Melanocyte of skin (primary cell): ENCODE measurements at places on chromosomes 4 and X. TPM values are rescaled to one million over a fixed set of nuclear protein-coding genes. Genes with fewer than 3 reads are reported as not detected.

Gene ARHGEF38
- total RNA-seq, result under 0.01 TPM in 2 replicates

Gene DCAF4L1
- under 0.01 and 0.34 TPM in 2 replicates for total RNA-seq

Gene CDKL2
- total RNA-seq, result 4.3 TPM in 2 replicates

Gene ZFYVE28
- 13.1 and 13.8 TPM in 2 replicates for total RNA-seq

Gene USP17L11
- not detected in 2 replicates for total RNA-seq

Gene RGN
- under 0.01 TPM in 1 of 2 replicates, not detected in the other for total RNA-seq

Gene PRRG3
- total RNA-seq, result not detected in 2 replicates

Gene TCEAL6
- not detected in 2 replicates for total RNA-seq

Gene PHEX
- total RNA-seq, result 0.46 and 0.67 TPM in 2 replicates

Gene PRR27
- not detected in 2 replicates for total RNA-seq

Gene EVC2
- total RNA-seq, result 7.9 and 12.0 TPM in 2 replicates

Gene PLS3
- total RNA-seq, result 149 and 205 TPM in 2 replicates

Gene GNRHR
- not detected in 2 replicates for total RNA-seq

Gene CCNI
- 95.3 and 140 TPM in 2 replicates for total RNA-seq

Gene SNCA
- 231 and 351 TPM in 2 replicates for total RNA-seq

Gene ARAP2
- total RNA-seq, result 20.6 and 27.6 TPM in 2 replicates

Gene RTL3
- not detected in 2 replicates for total RNA-seq

Gene SLC25A53
- 6.0 and 6.7 TPM in 2 replicates for total RNA-seq

Gene OTUD6A
- total RNA-seq, result not detected in 2 replicates

Gene HMGB2
- 25.4 and 30.3 TPM in 2 replicates for total RNA-seq

Gene ZFP42
- 0.67 and 1.2 TPM in 2 replicates for total RNA-seq

Gene RHOXF2B
- not detected in 2 replicates for total RNA-seq

Gene RAP2C
- total RNA-seq, result 9.6 and 18.9 TPM in 2 replicates

Gene MOB1B
- 13.4 and 24.7 TPM in 2 replicates for total RNA-seq

Gene TLR3
- total RNA-seq, result 25.3 and 32.6 TPM in 2 replicates

Gene SCD5
- 6.3 TPM in 2 replicates for total RNA-seq

Gene GC
- not detected in 2 replicates for total RNA-seq

Gene SH2D1A
- not detected in 2 replicates for total RNA-seq

Gene JCHAIN
- not detected in 2 replicates for total RNA-seq

Gene LEF1
- total RNA-seq, result 99.6 and 151 TPM in 2 replicates

Gene FAAH2
- total RNA-seq, result not detected in 2 replicates

Gene RTL9
- under 0.01 and 0.15 TPM in 2 replicates for total RNA-seq

Gene H2BW2
- not detected in 2 replicates for total RNA-seq

Gene BMP3
- not detected in 2 replicates for total RNA-seq

Gene CLIC2
- 0.15 TPM in 1 of 2 replicates, not detected in the other for total RNA-seq

Gene SSX3
- not detected in 2 replicates for total RNA-seq

Gene GPM6B
- total RNA-seq, result 58.8 and 180 TPM in 2 replicates

Gene MAP9
- 8.3 and 12.0 TPM in 2 replicates for total RNA-seq

Gene HSPA4L
- 6.2 and 8.3 TPM in 2 replicates for total RNA-seq

Gene DCAF8L2
- not detected in 2 replicates for total RNA-seq

Gene MAGEB17
- not detected in 2 replicates for total RNA-seq

Gene NIPAL1
- total RNA-seq, result 0.31 and 1.7 TPM in 2 replicates

Gene SAGE1
- total RNA-seq, result not detected in 2 replicates

Gene SLIT2
- total RNA-seq, result 1.4 and 1.8 TPM in 2 replicates

Gene EGF
- total RNA-seq, result under 0.01 and 0.73 TPM in 2 replicates

Gene AMBN
- total RNA-seq, result not detected in 2 replicates

Gene F9
- total RNA-seq, result not detected in 2 replicates
